NCI-H1436 treated with DMSO at 0.1 percent for 48 hours (cell line): ENCODE measurements at places on chromosomes 12 and 14.

GRCh38 chr14:61187196-61187905, 93.8 kb downstream of the TMEM30B start:
- DNase-seq: no peak

DNA sequence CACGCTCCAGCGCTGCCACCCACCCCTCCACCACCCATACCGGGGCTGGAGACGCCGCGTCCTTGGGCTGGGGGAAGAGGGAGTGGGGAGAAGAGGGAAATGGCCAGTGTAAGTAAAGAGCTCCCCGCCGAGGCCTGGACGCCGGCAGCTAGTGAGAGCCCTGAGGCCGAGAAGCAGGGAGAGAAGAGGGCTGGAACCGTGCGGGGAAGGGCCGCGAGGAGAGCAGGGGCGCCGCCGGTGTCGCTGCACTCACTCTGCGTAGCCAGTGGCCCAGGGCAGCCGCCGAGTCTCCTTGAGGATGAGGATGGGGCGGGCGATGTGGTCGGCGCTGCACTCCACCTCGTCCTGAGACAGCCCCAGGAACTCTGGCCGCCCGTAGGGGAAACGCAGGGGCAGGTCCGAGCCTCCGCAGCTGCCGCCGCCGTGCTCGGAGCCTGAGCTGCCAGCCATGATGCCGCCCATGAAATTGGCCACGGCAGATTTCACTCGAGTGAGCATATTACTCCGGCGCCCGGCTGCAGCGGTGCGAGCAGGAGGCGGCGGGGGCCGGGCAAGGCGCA, 631 bp downstream of the PPM1H start:
- no peak for DNase-seq

DNA sequence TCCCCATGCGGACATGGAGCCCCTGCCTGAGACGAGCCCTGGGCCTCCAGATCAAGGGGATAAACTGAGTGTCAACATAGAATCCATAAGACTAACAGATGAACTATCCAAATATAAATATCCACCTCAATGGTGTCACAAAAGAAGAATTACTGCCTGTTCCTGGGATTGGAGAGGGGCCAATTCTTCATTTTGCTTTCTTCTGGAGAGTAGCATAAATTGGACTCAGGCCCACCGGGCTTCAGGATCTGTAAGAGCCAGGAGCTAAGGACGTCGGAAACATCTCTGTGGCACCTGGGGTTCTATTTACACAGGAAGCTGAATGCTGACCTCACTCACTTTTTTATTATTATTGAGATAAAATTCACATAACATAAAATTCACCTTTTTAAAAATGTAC, 408.2 kb upstream of the CCDC196 start:
- DNase-seq: no peak

DNA sequence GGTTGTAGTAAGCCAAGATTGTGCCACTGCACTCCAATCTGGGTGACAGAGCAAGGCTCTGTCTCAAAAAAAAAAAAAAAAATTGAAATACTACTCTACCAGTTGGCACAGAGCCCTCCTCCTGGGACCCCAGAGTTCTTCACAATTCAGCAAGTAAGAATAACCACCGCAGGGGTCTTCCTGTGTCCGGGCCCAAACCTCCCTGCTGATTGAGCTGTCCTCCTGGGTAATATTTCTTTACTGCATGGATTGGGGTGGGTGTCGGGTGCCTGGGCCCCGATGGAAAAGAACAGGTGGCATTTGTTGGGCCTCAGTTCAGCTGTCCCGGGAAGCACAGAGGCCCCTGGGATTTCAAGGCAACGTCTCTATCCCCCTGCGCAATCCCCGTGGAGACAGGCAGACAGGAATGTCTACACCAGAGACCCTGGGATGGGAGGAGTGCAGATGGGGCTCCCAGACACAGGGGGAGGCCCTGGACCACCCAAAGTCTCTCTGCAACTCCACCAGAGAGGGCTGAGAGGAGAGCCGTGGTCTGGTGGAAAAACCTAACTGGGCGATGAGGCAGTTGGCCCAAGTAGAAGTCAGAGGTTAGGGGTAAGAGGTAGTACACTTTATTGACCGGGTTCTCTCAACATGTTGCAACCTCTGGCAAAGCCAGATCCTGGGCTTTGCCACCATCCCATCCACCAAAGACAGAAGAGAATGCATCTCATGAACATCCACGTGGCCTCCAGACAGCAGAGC, 32.7 kb upstream of the VPS37B start:
- DNase-seq: no peak

DNA sequence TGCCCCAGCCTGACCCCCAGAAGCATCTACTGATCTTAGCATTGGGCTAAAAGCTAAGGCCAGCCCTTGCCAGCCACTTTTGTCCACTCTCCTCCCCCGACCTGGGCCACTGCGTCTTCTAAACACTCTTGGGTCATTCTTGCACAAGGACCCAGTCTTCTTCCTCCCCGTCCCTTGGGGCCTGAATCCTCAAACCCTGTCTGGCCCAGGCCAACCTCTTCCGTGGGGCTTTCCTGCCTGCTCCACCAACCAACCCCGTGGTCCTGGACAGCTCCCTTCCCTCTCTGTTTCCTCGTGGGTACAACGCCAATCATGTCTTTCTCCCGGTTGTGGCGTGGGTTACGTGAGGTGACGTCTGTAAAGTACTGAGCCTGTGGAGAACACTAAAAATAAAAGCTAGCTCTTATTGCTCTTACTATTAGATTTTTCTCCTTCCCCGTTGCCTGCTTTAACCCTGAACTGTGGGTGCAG, 21.5 kb downstream of the FAM222A start:
- no peak for DNase-seq
